Skin of body (tissue), 3 donors: ENCODE measurements at places on chromosomes 4 and X. TPM values are rescaled to one million over a fixed set of nuclear protein-coding genes. Genes with fewer than 3 reads are reported as not detected.

- no peak for DNase-seq
These were observed 520.1 kb upstream of the GALNT7 start for GRCh38 chr4:172648471-172648870.

GRCh38 chrX:70439016-70439415, 5.6 kb upstream of the DLG3 start:
- no peak for DNase-seq

GRCh38 chr4:14236359-14236758, 608.8 kb upstream of the BOD1L1 start:
- DNase-seq: no peak

- DNase-seq: no peak
These were observed 125.4 kb downstream of the TBC1D19 start for GRCh38 chr4:26709246-26709645.

GRCh38 chrX:68411729-68412128, 21.6 kb downstream of the OPHN1 start:
- DNase-seq: no peak

DNA sequence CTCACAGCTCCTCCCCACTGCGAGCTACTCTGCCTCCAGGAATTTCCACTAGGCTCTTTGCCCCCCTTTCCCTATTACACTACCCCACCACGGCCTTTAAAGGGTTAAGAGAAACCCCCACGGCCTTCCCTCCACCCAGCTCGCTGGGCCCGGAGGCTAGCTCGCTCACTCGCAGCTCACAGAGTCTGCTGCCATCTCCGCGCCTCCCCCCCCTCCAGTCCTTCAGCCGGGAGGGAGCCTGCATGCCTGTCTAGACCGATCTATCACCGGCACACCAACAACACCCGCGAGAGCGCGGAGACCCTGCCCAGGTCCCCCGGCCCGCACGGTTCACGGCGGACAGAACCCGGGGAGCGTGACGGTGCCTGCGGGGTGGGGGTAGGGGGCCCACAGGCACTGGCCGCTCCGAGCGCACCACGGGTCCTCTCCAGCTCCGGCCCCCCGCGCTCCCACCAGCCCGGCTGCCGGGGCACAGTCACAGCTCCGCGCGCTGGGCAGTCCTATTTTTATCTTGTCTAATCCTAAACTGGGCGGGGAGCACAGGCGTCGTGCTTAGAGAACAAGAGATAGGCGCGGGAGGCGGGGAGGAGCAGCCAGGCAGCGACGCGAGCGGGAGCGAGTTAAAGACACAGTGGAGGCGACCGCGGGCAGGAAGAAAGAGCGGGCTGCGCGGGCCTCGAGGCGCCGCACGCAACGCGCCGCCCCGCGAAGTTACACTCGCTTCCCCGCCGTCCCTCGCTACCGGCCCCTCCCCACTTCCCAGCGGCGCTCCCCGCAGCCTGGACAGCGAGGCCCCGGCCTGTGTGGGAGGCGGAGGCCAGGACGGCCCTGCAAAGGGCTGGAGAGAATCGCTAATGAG, 3.5 kb downstream of the BCOR start:
- peak; percentile 3 for DNase-seq

RPS3A gene
- total RNA-seq: 3,119 TPM

DNA sequence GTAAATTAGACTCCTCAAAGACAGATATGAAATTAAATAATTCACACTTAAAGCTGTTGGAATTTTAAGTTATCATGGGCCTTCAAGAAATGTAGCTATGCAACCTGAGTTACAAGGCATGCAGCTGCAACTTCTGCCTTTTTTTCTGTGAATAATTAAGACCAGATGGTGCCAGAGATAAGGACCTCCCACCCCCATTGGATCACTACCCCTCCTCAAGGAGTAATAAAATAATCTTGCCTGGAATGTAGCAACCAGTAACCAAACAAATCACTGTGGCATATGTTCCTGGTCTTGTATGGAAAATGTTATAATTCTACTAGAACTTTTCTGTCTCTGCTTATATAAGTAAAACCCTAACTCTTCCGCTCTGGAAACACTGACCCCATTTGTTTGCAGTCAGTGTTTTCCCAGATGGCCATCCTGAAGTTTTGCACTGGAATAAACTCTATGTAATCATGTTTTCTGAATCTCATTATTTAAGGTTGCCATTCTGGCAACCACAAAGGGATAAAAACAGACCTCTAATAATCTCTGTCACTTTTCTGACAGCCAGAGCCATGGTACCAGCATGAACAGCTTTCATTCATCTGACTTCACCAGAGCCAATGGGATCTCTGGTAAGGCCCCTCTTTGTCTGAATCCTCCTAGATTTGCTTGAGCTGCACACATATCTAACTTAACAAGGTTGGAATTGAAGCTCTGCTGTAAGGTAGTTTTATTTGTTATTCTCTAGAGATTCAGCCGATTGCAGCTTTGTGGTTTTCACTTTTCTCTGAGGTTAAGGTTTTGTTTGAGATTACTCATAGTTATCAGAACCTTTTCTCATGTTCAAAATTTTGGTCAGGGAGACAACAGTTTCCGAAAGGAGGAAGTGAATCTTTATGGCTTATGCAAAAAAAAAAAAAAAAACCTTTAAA, 274.6 kb downstream of the NAF1 start:
- peak; percentile 37 for DNase-seq

NSG1 gene
- total RNA-seq: 13.3 TPM

DNA sequence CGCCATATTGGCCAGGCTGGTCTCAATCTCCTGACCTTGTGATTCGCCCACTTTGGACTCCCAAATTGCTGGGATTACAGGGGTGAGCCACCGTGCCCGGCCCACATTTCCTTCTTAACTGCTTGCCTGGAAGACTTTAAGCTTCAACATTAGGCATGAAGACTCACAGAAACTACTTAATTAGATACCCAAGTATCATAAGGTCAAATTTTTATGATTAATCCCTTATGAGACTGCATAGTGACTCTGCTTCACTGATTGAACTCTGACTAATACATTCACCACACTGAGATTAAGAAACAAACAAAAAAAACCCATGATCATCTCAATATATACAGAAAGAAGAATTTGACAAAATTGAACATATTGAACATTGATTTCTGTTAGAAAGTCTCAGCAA, 87.4 kb upstream of the KCTD8 start:
- DNase-seq: no peak

DNA sequence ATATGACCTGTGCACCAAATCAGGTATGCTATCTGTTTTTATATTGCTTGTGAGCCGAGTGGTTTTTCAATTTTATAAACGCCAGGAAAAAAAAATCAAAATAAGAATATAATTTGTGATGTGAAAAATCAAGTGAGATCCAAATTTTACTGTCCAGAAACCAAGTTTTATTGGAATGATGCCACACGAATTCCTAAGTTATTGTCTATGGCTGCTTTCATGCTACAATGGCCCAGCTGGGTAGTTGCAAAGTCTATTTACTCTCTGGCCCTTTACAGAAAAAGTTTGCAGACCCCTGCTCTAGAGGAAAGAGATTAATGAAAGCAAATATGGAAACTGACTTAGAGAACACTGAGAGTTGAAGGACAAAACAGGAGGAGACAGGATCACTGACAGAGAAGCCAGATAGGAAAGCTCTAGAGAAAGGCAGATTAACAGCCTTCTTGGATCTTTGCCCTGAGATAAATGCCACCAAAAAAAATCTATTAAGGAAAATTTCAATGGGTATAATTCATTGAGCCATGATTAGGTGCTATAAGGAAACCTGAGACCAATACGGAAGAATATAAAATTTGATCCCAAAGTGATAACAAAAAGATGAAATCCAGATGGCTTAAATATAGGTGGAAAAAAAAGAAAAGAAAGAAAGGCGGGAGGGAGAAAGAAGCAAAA, 29.8 kb downstream of the PRSS12 start:
- peak; percentile 74 for DNase-seq

SORCS2 gene
- 5.8 TPM for total RNA-seq

DNA sequence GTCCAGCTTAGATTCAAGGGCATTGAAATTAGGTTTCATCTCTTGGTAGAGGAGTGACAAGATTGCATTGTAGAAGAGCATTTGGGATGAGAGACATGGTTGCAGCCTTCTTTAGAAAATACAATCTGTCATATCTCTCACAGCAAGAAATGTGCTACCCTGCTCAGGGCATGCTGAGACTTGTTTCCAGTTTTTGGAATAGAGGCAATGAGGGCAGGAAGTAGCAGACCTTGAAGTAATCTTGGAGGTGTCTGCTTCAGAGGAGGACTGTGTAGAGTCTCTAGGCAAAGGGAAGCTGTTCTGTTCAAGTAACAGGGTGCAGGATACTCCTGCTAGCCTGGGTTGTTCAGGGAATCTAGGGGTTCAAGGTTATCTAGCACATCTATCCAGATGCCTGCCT, 116.1 kb upstream of the ZNF827 start:
- DNase-seq: no peak

TBCK gene
- total RNA-seq: 56.3 TPM

TLR2 gene
- total RNA-seq: 10.2 TPM

DNA sequence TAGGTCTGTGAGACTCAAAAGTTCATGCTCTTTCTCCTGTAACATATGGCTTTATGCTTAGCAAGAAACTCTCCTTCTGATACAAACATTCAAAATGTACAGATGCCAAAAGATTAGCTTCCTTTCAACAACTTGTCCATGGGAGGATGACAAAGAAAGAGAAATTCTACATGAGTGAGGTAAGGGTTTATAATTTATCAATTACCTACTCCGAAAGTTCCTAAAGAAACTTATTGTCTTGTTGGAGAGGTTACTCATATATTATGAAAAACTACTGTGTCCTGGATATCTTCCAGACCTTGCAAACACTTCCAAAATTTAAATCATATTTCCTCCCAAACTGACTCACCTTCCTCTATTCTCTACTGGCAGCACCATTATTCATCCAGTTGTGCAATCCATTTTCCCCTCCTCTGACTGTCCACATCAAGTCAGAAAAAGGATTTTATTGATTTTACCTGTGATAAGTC, 65.1 kb downstream of the ENPEP start:
- DNase-seq: no peak

DNA sequence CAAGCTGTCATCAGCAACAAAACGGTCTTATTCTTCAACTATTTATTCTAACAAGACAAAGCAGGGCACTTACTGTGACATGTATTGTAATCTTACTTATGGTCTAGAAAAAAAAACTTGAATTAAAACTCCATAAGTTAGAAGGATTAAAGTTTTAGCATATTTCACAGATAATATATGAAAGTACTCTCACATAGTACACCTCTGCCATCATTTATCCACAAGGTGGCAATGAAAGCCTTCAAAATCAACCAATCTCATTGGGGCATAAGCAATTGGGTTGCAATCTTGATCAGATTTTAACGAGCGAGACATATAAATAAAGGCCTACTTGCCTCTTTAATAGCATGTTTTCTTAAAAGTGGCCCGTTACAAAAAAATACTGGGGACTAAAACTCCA, 1382.9 kb downstream of the FAM133A start:
- no peak for DNase-seq

CXCL8 gene
- total RNA-seq: 15.5 TPM

- no peak for DNase-seq
These were observed 51.4 kb upstream of the VCX3B start for GRCh38 chrX:8413279-8413678.
